Osteocyte (in vitro differentiated cells): ENCODE measurements at places on chromosomes 12 and 14. TPM values are rescaled to one million over a fixed set of nuclear protein-coding genes. Genes with fewer than 3 reads are reported as not detected.

DNA sequence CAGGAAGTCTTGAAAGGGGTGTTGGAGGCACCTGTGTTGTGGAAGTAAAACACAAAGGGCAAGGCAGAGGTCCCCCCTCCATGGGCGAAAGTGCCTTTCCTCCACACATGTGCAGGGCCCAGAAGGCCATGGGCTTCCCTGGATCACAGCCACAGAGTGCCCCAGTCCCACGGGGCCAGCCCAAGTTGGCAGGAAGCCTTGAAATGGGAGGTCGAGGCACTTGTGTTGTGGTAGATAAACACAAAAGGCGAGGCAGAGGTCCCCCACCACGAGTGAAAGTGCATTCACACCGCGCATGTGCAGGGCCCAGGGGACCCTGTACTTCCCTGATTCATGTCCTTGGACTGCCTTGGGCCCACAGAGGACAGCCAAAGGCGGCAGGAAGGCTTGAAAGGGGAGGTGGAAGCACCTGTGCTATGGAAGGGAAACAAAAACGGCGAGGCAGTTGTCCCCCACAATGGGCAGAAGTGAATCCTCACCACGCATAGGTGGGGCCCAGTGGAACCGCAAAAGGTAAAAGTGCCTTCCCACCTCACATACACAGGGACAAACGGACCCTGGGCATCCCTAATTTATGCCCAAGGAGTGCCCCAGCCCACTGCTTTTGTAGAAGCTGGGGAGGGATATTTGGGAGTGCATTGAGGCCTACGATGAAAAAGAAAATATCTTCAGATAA lies 585.4 kb downstream of the ALG10 start:
- DNase-seq, result no peak

HHIPL1 gene
- 2.0 and 2.7 TPM in 2 replicates for total RNA-seq

DNA sequence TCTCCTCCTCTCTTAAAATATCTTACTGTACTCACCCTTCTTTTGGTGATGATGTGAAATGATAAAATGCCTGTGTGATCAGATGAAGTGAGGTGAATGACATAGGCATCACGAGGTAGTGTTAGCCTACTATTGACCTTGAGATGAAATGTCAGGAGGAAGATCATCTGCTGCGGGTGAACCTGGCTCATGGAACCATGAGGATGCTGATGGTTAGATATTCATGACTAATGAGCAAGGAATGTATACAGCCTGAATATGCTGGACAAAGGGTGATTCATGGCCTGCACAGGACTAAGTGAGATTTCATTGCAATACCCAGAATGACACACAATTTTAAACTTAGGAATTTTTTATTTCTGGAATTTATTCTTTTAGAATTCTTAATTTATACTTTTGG lies 89.6 kb downstream of the DAAM1 start:
- no peak for DNase-seq

DNA sequence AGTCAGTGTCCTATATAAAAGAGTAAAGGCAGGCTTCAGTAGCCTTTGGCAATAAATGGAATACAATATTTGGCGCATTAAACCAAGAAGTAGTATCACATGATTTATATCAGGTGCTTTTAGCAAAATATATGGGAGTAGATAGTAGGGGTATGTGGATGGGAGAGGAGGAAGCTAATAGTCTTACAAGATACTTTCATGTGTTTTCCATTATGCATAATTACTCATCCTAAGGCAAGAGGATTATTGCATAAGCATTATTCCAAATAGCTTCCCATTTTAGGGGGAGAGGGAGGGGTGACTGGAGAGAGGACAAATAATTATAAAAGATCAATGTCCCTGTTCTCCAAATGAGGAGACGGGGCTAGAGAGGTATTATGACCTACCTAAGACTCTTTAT lies 104.3 kb downstream of the DUSP6 start:
- no peak for DNase-seq

GRCh38 chr12:88658009-88658408 lies 77.7 kb upstream of the KITLG start:
- no peak for DNase-seq

GRCh38 chr12:77256956-77257355 lies 191.6 kb upstream of the E2F7 start:
- DNase-seq, result no peak

DNA sequence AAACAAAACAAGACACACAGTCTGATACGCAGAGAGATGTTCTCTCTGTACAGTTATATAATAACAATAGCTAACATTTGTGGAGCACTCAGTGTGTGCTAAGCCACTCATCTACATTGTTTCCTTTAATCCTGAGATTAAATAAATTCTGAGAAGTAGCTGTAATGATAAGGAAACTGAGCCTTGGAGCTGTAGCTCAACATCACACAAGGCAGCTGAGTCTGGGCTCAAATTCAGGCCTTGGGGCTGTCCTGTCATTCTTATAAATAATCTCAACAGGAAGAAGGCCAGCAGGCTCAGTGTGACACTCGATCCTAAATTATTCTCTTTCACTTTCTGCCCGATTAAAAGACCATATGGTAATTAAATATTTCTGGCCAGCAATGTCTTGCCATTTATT lies 24.5 kb downstream of the CDKN1B start:
- DNase-seq, result no peak

DNA sequence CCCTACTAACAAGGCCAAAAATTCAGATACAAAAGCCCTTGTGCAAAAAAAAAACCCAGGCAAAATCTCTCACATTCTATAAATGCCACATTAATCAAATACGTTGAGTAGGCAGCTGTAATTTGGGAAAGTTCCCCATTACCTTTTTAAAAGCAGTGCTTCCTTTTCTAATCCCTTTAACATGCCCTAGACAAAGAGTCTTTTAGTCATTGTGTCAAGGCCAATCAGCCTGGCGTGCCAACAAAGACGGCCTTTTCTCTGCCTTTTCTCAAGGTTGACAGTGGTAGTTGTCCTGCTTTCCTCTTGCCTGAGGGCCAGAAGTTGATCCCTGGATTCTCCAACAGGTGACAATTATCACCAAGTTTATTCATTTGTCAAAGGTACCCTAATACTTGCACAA lies 62.5 kb upstream of the METAP2 start:
- no peak for DNase-seq
